Cortex of kidney (tissue), 1 donor: ENCODE measurements at places on chromosomes 13 and 19.

DNA sequence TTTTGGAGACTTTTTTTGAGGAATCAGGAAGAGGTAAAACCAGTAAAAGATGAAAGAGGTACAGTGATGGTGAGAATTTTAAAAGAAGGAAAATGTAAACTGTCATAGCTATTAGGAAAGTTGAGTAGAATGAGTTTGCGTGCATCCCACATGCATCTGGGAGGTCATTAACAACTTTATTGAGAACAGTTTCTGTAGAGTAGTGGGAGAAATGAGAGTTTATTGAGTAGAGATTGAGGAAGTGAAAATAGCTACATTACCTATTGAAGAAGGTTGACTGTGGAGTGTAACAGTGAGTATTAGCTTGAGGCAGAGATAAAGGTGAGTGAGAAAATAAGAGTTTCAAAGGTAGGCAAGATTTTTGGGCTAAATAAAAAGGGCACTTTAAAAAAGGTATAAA is 38.7 kb downstream of the BRCA2 start:
- no peak for DNase-seq

DNA sequence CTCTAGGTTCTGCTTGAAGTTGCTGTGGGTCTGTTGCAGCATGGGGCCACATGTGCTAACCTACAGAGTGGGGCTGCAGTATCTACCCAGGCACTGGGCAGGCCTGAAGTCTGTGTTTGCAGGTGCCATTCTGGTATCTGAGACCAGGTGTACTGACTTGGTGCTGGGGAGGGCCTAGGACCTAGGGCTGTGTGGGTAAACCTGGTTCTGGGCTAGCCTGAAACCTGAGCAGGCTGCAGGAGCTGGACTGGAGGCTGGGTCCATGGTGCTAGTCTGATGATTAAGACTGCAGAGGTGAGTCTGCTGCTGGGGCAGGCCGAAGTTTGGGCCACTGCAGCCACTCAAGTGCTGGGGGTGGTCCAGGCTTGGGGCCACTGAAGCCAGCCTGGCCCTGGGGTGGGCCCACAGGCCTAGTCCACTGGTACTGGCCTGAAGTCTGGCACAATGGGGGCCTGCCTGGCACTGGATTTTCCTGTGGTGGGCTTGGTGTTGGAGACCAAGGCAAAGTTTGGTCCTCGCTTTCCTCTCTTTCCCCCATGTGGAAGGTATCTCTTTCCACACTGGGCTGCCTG is 310.6 kb downstream of the NDFIP2 start:
- no peak for DNase-seq

DNA sequence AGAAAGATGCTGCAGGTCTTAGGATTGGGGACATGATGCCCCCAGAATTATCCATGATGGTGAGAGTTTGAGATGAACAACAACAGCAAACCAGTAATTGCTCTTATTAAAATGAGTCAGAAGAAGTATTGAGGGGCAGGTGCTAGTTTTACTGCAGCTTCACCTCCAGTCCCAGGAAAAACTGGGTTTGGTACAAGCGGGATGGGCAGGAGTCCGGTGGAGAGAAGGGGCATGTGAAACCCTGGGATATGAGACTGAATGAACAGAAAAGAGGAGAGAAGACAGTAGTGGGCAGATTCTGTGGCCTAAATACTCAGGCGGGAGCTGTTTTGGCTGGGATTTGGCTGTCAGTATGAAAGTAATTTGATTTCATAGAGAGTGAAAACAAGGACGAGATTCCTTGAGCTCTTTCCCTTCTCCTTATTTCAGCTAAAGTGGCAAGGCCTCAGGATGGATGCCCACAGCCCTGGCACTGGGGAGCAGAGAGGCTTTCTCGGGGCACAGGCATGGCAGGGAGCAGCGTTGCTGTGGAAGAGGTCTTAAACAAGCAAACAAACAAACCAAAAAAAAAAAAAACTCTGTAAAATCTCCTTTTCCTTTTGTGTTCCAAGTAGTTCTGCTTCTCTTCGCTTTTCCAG is 30.7 kb downstream of the NFIX start:
- DNase-seq, result no peak

DNA sequence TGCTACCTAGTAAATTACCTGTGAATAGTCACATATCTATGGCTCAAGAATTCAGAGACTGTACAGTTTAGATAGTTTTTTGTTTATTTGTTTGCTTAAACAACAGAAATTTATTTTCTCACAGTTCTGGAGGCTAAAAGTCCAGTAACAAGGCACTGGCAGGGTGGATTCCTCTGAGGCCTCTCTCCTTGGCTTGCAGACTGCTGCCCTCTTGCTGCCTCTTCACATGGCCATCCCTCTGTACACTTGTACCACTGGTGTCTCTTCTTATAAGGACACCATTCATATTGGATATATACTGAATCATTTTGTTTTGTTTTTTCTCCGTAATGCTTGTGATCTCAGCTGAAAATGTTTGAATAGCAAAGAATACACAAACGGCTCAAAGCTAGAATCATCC is 56.4 kb upstream of the MIR17HG start:
- no peak for DNase-seq

DNA sequence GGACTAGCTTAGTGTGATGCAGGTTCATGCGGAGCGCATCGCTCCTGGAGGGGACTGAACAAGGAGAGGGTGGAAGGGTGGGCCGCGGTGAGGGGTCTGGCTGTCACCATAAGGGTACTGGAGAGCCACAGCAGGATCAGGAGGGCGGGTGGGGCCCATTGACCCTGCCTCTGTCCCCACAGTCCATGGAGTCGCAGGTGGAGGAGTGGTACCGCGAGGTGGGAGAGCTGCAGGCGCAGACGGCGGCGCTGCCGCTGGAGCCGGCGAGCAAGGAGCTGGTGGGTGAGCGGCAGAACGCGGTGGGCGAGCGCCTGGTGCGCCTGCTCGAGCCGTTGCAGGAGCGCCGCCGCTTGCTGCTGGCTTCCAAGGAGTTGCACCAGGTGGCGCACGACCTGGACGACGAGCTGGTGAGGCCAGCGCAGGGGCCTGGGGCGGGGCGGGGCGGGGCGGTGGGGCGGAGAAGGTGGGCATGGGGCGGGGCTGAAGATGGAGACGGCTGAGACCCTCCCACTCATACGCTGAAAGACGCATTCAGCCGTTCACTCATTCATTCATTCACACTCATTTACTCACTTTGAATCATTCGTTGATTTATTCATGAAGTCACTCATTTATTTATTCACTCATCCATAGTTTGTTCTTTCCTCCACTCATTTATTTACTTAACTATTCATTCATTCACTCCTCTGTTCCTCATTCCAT is 27.5 kb upstream of the SHKBP1 start:
- DNase-seq, result no peak

- DNase-seq, result no peak
Observed at GRCh38 chr19:56145698-56146097, 4.6 kb downstream of the ZNF444 start.
